PC-3 (cell line): ENCODE measurements at places on chromosomes 2 and 18. TPM values are rescaled to one million over a fixed set of nuclear protein-coding genes. Genes with fewer than 3 reads are reported as not detected.

SLC39A6 gene
- total RNA-seq, result 18.3 and 25.5 TPM in 2 replicates

DSEL gene
- total RNA-seq, result 17.2 and 19.0 TPM in 2 replicates

C1D gene
- total RNA-seq, result 19.1 and 24.6 TPM in 2 replicates

DNA sequence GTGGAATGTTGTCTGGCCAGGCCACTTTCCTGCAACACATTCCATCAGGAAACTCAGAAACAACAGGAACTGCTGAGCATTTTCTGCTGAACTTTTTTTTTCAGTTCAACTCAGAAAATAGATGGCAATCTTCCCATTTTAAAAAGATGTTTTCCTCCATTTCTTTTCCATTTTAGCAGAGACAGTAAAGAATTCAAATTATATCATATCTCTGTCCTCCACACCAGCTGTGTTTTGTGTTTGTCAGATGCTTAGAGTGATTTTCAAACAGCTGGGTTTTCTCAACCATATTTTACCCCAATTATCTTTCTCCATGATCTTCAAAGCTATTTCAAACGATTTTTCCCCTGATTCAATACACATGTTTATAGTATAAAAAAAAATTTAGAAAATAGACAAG, 713.4 kb downstream of the LRRTM4 start:
- DNase-seq, result no peak

DNA sequence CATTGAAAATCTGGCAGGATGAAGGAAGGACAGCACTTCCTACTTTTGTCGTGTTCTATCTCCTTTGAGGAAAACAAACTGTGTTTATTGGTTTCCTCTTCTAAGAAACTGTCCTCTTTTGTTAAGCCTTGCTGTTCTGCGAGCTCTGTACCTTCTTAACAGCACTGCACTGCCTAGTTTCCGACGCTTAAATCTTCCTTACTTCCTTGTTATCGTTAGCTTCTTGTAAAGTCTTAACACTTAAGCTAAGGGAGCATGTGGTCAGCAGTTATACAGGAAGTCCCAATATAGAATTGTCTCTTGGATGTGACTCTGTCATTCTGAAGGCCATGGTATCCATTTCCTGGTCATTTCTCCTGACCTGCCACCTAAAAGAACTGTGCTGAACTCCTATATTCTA, 552.8 kb upstream of the NRP2 start:
- DNase-seq, result no peak

GRCh38 chr18:77405096-77405495, 155.4 kb downstream of the GALR1 start:
- no peak for DNase-seq

DNA sequence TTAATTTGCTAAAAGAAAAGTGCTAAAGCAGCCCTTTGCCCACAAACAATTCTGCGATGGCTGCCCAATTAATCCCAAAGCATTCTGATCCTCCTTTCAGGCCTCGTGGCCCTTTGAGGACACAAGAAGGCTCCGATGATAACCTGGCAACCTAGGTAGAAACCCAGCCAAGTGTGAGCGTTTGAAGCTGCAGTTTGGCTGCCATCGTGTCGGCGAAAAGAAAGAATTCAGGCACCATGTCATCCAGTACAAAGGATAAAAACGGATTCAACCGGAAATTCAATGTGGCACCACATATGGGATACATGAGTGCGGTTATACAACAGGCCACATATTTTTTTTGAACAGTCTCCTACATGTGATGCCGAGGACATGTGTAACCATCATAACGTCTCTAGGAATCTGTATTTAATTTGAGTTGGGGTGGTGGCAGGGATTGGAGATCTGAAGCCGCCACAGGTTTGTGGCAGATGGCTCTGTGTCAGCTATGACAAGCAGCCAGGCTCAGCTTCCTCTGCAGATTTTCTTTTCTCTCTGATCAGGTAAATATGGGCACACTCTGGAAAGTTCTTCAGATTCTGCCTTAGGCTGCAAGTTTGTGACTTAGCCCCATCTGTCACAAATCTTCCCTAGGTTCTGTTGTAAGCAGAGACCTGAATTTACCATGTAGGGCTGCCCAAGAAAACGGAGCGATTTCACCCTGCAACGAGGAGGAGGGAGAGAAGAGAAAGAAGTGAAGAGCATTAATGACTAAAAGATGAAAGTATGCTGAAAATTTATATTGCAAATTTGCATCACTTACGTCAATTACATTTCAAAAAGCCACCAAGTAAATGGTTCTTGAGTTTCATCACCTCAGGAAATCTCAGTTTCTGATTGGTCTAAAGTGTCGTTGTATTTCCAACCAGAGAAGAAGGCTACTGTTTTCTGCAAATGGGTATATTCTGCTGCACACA, 573.2 kb downstream of the ZEB2 start:
- DNase-seq, result no peak
